Spleen (tissue), 13 donors: ENCODE measurements at places on chromosomes 11 and 22. TPM values are rescaled to one million over a fixed set of nuclear protein-coding genes. Genes with fewer than 3 reads are reported as not detected.

DNA sequence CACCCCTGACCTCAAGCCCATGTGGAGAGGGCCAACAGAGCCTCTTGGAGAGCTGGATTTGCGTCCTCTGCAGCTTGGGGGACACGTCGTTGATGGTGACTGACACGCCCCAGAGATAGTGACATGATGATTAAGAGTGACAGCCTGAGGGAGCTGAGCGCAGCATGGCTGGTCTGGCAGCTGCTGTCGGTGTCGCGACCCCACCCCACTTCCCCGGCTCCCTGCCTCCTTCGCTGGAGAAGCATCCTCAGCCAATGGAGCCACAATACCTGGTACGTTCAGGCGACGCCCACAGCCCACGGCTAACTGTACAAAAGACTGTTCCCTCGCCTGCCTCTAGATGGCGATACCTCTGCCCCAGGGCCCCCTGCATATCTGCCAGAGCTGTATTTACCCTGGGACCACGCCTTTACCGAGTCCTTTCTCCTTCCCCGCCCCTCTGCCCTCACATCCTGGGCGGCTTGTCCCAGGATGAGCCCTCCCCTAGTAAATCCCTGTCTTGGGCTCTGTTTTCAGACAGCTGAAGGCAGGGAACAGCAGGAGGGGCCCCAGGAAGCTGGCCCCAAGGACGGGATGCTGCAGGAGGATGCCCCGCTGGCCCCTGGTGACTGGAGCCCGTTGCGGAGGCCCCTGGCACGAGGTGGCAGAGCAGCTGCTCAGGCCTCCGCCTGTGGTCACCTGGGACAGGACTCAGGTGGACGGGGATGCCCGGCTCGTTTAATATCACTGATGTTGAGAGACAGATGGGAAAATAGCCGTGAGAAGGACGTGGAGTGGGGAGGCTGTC lies 90.6 kb downstream of the RPS6KA4 start:
- peak overlapping the region; percentile 36 for H3K4me3 ChIP-seq
- no peaks in the 10 kb centered on the region for H3K27me3 ChIP-seq
- no peak overlapping the region for H3K27ac ChIP-seq
- peaks cover 33% of the 10 kb centered on the region for H3K4me1 ChIP-seq
- DNase-seq: peak; percentile 88

Gene TSSK2
- not detected for total RNA-seq

Gene TBX1
- total RNA-seq: 3.1 TPM

- DNase-seq: no peak
- H3K4me3 ChIP-seq: no peak overlapping the region
- no peak overlapping the region for H3K27ac ChIP-seq
- no peaks in the 10 kb centered on the region for H3K27me3 ChIP-seq
- H3K36me3 ChIP-seq: no peaks in the 10 kb centered on the region
Observed at GRCh38 chr11:23423656-23424055, 563.4 kb upstream of the CCDC179 start.

Gene ANO9
- total RNA-seq: 26.0 TPM

GRCh38 chr11:111663820-111664219 lies 61.6 kb downstream of the SIK2 start:
- H3K27ac ChIP-seq: no peak overlapping the region
- no peaks in the 10 kb centered on the region for H3K36me3 ChIP-seq
- H3K27me3 ChIP-seq: no peaks in the 10 kb centered on the region
- no peak overlapping the region for H3K4me3 ChIP-seq
- peaks cover 15% of the 10 kb centered on the region for H3K4me1 ChIP-seq

Gene ART5
- not detected for total RNA-seq

DNA sequence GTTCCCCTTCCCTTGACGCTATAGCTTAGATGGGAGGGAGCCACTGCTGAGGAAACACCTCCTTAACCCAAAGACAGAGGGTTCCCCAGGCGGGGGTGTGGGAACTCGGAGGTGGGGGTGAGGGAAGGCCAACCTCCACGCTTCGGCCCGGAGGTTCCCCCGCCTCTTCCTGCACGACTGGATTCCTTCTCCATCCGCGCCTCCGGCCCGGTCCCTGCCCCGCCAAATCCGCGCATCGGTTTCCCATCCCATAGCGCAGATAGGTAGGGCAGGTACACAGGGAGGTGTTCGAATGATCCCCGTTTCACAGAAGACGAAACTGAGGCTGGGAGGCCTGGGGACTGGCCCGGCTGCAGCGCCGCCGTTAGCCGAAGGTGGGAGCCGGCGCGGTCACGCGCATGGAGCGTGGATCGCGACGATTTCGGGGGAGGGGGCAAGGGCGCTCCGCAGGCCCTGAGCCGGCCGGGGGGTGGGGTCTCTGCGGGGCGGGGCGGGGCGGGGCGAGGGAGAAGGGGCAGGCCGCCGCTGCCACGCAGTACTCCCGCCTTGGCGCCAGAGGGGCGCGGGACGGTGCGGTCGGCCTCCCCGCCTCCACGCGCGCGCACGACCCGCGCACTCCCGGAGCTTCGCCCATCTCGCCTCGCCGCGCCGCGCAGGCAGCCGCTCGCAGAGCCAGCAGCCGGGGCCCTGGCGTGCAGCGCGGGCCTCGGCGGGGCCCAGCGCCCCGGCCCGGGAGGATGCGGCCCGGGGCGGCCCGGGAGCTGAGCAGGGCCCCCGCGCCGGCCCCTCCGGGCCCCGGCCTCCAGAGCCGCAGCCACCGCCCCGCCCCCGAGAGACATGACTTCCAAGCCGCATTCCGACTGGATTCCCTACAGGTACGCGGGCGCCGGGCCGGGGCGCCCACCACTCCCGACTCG lies at the start of gene TUB:
TUB (plus strand) TSS at position 538 of the 917 bp plus-strand sequence; CDS start at position 838, 300 bp downstream.
- peak; percentile 61 for DNase-seq
- H3K36me3 ChIP-seq: no peaks in the 10 kb centered on the region
- H3K27me3 ChIP-seq: no peaks in the 10 kb centered on the region
- H3K4me3 ChIP-seq: peak within 1 kb of the TSS; percentile 25

DNA sequence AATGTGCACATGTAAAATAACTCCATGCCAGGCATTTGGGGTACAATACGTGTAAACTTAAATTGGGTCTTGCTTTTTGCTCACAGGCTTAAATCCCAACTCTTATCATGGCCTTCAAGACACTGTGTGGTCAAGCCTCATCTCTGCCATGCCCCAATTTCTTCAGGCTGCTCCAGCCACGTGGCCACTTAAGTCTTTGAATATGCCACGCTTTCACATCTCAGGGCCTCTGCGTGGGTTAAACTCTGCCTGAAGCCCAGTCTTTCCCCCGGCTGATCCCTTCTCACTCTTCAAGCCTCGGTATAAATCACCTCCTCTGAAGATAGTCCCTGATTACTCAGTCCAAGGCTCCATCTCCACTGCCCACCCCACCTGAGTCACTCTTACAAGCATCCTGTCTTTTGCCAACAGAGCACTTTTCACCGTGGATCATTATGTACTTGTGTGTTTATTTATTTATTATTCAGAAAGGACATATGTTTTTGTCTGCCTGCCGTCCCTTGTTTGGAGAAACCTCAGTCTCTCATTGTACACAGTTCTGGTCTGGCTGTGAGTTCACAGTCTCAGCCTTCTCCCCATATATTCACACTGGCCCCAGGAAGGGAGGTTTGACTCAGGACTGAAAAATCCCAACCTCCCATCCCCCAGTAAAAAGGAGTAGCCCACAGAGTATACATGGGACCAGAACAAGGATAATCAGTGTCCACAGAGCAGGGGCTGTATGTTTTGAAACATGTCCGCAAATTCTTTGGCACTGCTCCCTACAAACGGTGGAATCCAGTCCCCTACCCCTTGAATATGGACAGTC lies 344.7 kb downstream of the MN1 start:
- no peak overlapping the region for H3K27ac ChIP-seq
- no peaks in the 10 kb centered on the region for H3K36me3 ChIP-seq
- no peak for DNase-seq
- H3K4me3 ChIP-seq: no peak overlapping the region
- no peaks in the 10 kb centered on the region for H3K4me1 ChIP-seq
- H3K27me3 ChIP-seq: peaks cover 13% of the 10 kb centered on the region

Gene CALCA
- 5.4 TPM for total RNA-seq

DNA sequence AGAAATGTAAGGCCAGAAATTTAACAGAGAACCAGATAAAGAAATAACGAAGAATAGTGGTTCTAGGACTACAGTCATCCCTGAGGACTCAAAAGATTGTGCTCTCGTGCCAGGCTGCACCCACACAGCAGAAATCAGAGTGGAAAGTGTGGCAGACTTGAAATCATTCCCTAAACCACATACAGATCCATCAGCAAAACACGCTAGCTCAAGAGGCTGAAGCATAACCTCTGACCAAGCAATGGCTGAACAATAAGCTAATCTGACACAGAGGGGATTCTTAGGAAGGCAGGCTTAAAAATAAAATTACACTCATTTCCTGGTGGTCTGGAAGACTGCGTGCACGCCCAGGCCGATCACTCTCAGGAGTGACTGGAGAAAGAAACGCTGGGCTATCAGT lies 19.0 kb downstream of the NCF4 start:
- no peak overlapping the region for H3K4me3 ChIP-seq
- no peak overlapping the region for H3K27ac ChIP-seq
- no peaks in the 10 kb centered on the region for H3K4me1 ChIP-seq
- H3K27me3 ChIP-seq: no peaks in the 10 kb centered on the region
- no peaks in the 10 kb centered on the region for H3K36me3 ChIP-seq

Gene GRM5
- total RNA-seq: not detected

- no peaks in the 10 kb centered on the region for H3K36me3 ChIP-seq
- DNase-seq: no peak
- no peak overlapping the region for H3K4me3 ChIP-seq
- no peak overlapping the region for H3K27ac ChIP-seq
- H3K4me1 ChIP-seq: peaks cover 44% of the 10 kb centered on the region
Observed at GRCh38 chr11:839875-840617, 2.3 kb downstream of the POLR2L start.

DNA sequence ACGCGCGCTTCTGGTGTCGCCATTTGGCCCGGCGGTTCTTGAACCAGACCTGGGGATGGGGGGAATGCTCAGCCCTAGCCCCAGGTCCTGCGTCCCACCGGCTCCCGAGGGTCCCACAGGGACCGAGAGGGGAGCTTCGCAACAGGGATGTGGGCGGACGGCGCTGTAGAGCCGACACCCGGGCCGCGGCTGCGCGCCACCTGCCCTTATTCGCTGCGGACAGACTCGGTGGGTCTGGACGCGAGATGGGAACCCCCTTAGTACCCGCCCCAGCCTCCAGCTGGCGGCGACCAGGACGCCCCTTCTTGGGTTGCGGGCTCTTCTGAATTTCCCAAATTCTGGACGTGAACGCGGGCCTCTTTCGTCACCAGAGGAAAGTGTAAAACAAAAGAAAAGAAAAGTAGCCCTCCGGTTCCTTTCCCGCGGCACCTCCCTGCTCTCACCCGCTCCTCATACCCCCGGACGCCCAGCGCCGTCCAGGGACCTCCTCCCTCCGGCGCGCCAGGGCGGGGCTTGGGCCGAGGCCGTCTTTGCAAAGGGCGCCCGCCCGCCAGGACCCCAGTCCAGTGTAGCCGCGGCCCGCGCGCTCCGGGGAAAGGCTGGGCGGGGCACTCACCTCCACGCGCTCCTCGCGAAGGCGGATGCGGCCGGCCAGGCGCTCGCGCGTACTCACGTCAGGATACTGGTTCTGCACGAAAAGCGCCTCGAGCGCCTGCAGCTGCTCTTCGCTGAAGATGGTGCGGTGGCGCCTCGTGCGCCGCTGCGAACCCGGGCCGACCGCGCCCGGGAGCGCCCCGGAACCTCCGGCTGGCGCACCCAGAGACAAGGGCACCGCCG lies 827 bp downstream of the GSC2 start:
- DNase-seq: peak; percentile 76
- H3K4me3 ChIP-seq: peak overlapping the region; percentile 40
- H3K4me1 ChIP-seq: peaks cover 33% of the 10 kb centered on the region

GRCh38 chr22:25364736-25365241 lies 145.3 kb downstream of the CRYBB2 start:
- H3K27me3 ChIP-seq: no peaks in the 10 kb centered on the region
- peaks cover 16% of the 10 kb centered on the region for H3K4me1 ChIP-seq
- peak; percentile 67 for DNase-seq
- peaks cover 3% of the 10 kb centered on the region for H3K36me3 ChIP-seq

Gene MPZL3
- total RNA-seq: 7.7 TPM

DNA sequence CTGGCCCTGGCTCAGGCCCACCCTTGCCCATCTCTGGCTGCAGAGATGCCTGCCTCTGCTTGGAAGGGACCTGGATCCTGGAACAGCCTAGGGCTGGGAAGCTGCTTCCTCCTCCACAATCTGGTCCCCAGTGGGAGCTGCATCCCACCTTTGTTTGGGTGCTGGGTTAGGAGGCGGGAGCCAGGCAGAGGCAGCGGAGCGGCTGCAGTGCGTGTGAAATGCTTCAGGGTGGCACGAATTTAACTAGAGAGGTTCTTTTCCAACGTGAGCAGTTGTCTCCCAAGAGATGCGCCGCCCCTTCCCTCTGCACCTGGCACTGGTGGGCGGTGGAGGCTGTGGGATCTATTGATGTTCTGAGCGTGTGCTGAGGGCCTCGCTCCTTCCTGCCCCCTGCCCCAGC lies 31.6 kb downstream of the BRSK2 start:
- H3K4me3 ChIP-seq: no peak overlapping the region
- no peak for DNase-seq
- no peaks in the 10 kb centered on the region for H3K4me1 ChIP-seq
- H3K27ac ChIP-seq: no peak overlapping the region
- H3K27me3 ChIP-seq: peaks cover 22% of the 10 kb centered on the region

Gene ZNRD2
- total RNA-seq: 20.9 TPM

Gene SYT12
- not detected for total RNA-seq
